ENCODE measurements at places on chromosomes 3 and 15.

- DNase-seq = no peak
Measured at GRCh38 chr15:66154581-66154980, 99.0 kb downstream of the MEGF11 start.

- DNase-seq = no peak
Measured at GRCh38 chr3:147119346-147119745, 287.0 kb downstream of the ZIC4 start.

DNA sequence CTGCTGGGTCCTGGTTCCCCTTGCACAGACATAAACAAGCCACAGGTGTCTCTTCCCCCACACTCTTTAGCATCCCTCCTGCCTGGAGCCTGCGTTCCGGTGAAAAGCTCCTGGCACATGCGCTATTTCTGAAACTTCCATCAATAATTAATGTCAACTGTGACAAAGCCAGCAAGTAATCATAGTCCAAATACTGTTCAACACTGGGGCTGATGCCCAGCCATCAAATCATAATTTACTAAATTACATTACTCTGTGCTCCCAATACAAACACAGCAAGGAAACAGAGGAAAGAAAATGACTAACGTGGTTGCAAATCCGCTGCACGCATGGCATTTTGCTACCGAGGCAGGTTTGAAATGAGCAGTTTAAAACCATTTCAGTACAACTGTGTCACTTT lies 294.7 kb downstream of the ERC2 start:
- DNase-seq = no peak

DNA sequence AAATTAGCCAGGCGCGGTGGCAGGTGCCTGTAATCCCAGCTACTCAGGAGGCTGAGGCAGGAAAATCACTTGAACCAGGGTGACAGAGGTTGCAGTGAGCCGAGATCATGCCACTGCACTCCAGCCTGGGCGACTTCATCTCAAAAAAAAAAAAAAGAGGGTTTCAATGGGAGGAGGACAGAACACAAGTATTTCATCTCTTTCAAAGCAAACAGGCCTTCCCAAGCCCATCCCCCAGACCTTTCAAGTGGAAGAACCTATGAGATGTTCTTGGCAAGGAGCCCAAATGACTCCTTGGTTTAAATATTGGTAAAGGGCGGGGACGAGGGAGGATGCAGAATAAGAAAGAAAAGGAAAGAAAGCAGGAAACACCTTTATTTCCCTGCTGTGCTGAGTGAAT lies 62.2 kb upstream of the MCF2L2 start:
- no peak for DNase-seq

- DNase-seq = no peak
Measured at GRCh38 chr3:142613491-142613890, 17.3 kb downstream of the PLS1 start.

- no peak for DNase-seq
Measured at GRCh38 chr15:60128710-60129109, 124.6 kb downstream of the FOXB1 start.
